ENCODE measurements at places on chromosomes 3 and 15.

DNA sequence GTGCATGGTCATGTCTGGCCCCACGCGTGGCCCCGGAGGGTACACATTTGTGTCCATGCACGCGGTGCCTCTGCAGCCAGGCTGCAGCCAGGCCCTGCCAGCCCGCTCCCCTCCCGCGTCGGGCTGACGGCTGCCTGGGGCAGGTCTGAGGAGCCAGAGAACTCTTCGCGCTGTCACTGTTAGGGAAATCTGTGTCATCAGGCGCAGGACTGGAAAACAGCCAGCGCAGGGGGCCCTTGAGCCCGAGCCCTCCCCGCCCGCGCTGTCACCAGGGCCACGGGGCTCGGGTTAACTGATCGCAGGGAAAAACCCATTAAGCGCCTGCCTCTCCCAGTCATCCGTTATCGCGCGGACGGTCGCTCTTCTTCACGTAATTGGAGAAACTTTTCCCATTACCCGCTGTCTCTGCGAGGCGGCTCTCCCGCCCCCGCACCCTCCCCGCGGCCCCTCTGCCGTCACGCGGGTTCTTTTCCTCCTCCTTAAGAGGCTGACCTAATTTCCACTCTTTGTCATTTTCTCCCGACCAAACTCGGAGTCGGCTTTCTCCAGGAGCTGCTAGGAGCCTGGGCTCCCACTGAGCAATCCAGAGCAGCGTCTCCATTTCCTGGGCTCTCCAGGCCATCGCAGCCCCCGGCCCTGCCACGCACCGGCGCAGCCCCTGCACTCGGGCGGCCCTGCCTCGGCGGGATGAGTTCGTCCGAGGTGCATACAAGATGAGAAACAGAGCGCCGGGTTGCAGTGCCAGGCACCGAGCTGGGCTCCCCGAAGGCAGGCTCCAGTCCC, 57.5 kb upstream of the PRR23E start:
- DNase-seq = peak; percentile 40

DNA sequence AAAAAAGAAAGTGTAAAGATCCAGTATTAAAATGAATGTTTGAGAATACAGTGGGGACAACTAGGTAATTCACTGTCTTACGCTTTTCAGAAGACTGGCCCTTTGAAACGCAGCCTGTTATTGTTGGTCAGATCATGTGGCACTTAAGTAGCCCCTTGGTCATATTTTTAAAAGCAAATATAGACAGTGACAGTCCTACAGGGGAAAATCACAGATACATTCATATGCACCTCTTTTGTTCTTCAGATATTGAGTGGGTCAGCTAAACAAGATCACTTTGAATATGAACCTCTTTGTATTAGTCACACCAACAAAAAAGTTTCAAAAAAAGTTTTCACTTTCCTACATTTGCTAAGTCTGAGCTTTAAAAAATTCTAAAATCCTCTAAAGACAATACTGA, 36.0 kb downstream of the TIGIT start:
- DNase-seq = no peak

DNA sequence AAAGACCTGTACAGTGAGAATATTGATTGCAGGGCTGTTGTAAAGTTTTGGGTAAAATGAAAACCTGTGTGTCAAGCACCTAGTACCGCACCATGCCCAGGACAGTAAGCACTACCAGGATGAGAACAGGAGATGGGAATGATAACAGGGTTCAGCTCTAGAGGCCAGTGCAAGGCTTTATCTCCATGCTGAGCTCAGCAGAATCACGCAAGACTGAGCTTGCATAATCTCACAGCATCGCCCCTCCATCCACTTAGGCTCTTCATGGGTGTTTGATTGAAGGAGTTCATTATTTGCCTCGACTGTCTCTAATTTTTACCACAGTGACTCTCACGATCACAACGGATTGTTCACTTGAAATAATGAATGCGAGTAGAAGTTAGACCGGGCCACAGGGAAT, 2.9 kb downstream of the ATP13A5 start:
- no peak for DNase-seq

DNA sequence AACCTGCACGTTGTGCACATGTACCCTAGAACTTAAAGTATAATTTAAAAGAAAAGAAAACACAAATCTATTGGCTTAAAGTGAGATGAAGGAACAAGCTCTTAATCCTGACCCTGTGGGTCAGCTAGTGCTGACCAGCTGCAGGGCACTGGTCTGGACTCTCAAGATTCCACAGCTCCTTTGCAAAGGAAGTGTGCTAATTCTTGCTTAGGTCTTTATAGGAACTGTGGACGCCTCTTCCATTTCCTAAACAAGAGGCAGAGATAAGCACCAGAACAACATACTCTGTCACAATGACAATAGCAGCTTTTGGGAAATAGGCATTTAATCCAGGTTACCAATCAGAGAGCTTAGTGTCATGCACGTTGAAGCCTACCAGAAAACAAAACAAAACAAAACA, 166.1 kb downstream of the ISL2 start:
- DNase-seq = no peak

DNA sequence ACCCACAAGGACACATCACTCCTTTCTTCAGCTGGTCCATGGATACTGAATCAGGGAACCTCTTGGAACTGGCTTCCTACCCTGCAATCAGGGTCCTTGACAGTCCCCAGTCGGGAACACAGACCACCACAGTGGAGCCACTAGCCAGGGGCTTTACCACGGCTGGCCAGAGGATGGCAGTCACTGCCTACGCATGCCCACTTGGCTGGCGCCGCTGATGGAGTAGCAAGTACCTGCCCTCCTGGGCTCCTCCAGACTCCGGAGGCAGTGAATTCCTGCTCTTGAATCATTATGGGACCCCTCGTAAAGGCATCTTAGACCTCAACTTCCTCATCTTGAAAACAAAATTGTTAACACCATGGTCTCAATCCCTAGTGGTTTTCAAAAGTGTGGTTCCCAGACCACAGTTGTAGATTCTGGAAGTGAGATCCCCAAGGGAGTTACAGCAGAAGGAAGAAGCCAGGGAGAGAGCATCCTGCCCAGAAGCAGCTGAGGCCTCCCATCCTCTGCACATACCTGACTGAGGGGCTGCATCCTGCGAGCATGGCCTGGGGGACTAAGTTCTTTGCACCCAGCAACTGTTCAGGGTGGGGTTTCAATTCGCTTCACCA, 9.1 kb upstream of the SKIC8 start:
- peak; percentile 76 for DNase-seq

- peak; percentile 6 for DNase-seq
Measured at GRCh38 chr15:51600114-51600513, 22.5 kb downstream of the DMXL2 start.

DNA sequence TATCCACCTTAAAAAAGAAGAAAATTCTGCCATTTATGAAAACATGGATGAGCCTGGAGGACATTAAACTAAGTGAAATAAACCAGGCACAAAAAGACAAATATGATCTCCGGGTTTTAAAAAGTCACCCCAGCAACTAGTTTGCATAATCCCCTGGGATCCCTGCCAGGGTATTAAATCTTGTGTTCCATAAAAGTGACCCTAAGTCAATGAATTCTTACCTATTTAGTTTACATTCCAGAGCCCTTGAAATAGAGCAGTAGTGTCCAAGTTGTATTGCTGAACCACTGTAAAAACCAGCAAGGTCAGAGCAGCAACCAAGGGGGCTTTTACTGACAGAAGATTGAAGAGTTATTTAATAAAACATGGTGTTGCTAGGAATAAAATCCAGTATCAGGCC, 716.8 kb upstream of the BCHE start:
- no peak for DNase-seq

GRCh38 chr3:43409506-43409905, 123.2 kb downstream of the SNRK start:
- DNase-seq = no peak

- DNase-seq = no peak
Measured at GRCh38 chr15:71151081-71151480, 35.8 kb downstream of the THSD4 start.

- no peak for DNase-seq
Measured at GRCh38 chr15:42131826-42132806, 24.3 kb downstream of the PLA2G4F start.

- no peak for DNase-seq
Measured at GRCh38 chr3:143977341-143978262, 6.0 kb downstream of the DIPK2A start.

DNA sequence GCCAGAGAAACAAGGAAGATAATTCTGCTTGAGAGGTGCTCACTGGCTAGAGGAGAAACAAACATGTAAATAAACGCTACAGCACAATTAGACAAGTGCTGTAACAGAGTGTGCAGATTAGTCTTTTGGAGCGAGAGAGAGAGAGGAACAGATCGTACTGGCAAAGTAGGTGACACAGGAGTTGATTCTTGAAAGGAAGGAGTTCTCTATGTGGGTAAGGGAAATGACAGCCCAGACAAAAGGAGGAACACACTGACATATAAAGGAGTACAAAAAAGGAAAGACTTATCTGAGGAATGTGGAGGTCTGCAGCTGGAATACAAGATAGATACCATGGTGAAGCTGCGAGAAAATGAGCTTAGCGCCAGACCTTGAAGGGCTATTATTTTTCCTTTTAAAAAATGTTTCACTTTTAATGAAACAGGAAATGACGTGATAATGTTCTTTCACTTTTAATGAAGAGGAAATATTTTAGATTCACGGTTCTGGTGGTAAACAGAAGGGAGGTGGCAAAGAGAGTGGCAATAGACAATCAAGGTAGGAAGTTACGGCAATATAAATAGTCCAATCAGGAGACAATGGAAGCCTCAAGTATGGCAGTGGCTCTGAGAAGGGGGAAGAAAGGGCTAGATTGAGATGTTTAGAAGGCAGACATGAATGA, 202.9 kb downstream of the VPS13C start:
- DNase-seq = no peak

DNA sequence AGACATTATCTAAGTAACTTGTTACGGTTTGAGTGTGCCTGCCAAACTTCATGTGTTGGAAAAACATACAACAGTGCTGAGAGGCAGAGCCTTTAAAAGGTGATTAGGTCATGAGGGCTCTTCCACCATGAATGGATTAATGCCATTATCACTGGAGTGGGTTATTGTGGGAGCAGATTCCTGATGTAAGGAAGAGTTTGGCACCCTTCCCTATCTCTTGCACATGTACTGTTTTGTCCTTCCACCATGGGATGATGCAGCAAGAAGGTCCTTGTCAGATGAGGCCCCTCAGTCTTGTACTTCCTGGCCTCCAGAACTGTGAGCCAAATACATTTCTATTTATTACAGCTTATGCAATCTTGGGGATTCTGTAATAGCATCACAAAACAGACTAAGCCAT, 413.9 kb downstream of the EPHA3 start:
- DNase-seq = no peak

- DNase-seq = peak; percentile 49
Measured at GRCh38 chr3:16516695-16517481, 3.4 kb upstream of the RFTN1 start.

DNA sequence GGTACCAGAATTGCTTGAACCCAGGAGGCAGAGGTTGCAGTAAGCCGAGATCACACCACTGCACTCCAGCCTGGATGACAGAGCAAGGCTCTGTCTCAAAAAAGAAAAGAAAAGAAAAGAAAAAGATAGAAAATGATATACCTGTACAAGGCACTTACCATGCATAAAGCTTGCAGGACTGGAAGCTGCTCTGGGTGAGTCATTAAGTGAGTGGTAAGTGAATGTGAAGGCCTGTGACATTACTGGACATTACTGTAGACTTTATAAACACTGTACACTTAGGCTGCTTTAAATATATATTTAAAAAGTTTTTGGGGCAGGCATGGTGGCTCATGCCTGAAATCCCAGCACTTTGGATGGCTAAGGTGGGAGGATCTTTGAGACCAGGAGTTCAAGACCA, 99.2 kb downstream of the SLMAP start:
- no peak for DNase-seq

DNA sequence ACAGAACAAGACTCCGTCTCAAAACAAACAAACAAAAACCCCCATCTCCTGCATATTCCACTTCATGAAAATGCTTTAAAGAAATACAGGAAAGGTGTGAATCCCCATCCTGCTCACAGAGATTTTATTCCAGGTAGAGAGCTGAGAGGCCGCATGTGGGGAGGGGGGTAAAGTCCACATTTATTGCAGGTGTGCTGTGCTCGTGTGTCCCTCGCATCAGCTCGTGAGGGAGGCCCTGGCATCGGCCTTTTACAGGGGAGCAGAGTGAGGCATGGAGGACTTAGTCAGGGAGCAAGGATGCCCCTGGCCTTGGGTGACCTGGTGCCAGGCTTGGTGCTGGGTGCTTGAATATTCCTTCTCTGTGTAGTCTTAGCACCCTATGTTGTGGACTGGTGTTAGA, 413.5 kb upstream of the C2CD4B start:
- DNase-seq = no peak

GRCh38 chr3:43213631-43214030, 72.7 kb upstream of the SNRK start:
- DNase-seq = no peak

GRCh38 chr15:89385596-89386331, 51.1 kb upstream of the POLG start:
- DNase-seq = no peak

All from activated CD4-positive, alpha-beta T cell treated with anti-CD3 and anti-CD28 coated beads for 48 hours (primary cell).